Fibroblast of the aortic adventitia (primary cell): ENCODE measurements at places on chromosomes 12 and 14.

DNA sequence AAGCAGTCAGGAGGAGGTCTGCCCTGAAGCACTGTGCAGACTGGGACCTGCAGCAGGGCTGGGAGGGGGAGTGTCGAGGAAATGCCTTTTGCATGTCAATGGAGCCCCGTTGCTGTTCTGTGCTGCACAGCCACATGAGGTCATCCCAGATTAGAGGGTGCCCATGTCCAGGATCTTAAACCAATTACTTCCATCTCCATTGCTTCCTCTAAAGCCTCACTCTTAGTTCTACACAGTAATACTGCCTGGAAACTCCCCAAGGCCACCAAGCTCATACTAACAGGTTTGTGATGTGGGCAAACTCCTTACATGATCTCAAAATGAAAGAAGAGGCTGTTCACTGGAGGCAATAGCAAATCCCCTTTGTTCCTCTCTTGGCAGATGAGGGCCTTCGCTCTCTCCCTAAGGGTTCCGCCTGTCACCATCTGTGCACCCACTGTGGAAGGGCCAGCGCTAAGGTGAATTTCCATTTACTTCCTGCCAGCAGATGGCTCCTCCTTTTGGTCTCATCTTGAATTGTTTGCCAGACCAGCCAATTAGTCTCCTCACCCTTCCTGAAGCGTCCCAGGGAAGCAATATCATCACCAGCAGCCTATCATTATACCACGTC lies 35.4 kb upstream of the LTA4H start:
- DNase-seq = peak; percentile 30

GRCh38 chr14:69606258-69607184 lies 4.9 kb upstream of the SUSD6 start:
- no peak for DNase-seq

DNA sequence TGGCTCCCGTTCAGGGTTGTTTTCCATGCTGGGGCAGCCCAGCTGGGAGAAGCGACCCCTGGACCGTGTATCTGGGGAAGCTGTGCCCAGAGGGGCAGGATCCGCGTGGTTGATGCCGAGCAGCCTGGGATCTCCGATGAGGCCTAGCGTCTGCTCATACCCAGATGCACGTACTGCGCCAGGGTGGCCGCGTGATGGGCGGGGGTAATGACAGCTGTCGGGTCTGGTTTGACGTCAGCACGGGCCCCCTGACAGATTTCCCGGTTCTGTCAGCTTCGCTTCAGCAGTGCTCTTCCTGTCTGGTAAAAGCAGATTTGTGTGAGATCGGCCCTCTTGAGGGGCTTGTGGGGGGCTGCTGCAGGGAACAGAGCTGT lies 147.3 kb downstream of the TSPAN9 start:
- no peak for DNase-seq

- peak; percentile 64 for DNase-seq
Observed at GRCh38 chr12:48767047-48767446, 21.8 kb downstream of the ADCY6 start.

DNA sequence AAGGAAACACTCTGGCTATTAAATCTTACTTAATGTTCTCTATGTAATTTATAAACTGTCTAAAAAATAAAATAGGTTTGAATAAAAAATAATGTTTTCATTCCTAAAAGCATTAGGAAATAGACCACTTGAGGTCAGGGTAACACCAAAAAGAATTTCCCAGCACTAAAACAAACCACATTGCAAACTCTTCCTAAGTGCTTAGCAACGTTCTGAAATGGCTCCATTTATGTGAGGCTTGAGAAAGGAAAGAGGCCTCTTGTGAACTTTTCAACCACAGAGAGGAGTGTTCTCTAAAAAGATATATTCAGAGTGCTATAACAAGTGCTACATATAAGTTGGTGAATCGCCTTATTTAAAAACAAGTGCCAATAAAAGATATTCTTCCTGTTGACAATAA lies 42.7 kb downstream of the ALX1 start:
- DNase-seq = peak; percentile 5

GRCh38 chr12:21892341-21892740 lies 48.9 kb downstream of the ABCC9 start:
- no peak for DNase-seq

- DNase-seq = no peak
Observed at GRCh38 chr12:2625289-2625612, 169.5 kb upstream of the FKBP4 start.
